ENCODE measurements at places on chromosomes 2 and 18. TPM values are rescaled to one million over a fixed set of nuclear protein-coding genes. Genes with fewer than 3 reads are reported as not detected.

Gene SERPINB5
- 24.2 TPM for total RNA-seq

Gene GALNT5
- total RNA-seq = 16.5 TPM

Gene RTKN
- 119 TPM for total RNA-seq

Gene GKN1
- not detected for total RNA-seq

Gene COBLL1
- 56.4 TPM for total RNA-seq

Gene ASXL3
- 0.11 TPM for total RNA-seq

Gene LRRC30
- total RNA-seq = not detected

Gene HOXD3
- not detected for total RNA-seq

Gene DNPEP
- 55.0 TPM for total RNA-seq

Gene HOXD8
- not detected for total RNA-seq

Gene TRABD2A
- total RNA-seq = 0.54 TPM

Gene DYNAP
- not detected for total RNA-seq

Gene FAM228A
- total RNA-seq = 1.6 TPM

Gene NOL4
- total RNA-seq = 0.65 TPM

Gene HJURP
- total RNA-seq = 7.9 TPM

Gene TEKT4
- total RNA-seq = not detected

Gene IL1F10
- total RNA-seq = not detected

Gene TFPI
- 116 TPM for total RNA-seq

Gene G6PC2
- total RNA-seq = not detected

Gene ACAA2
- total RNA-seq = 51.0 TPM

Gene PRKAG3
- total RNA-seq = not detected

Gene CFAP65
- total RNA-seq = not detected

Gene GPBAR1
- total RNA-seq = 1.2 TPM

Gene BOLL
- total RNA-seq = not detected

Gene CIB4
- total RNA-seq = not detected

Gene CHRNG
- total RNA-seq = not detected

Gene ZFP36L2
- 32.5 TPM for total RNA-seq

Gene SGPP2
- not detected for total RNA-seq

Gene BCL11A
- total RNA-seq = 41.6 TPM

Gene NPAS2
- total RNA-seq = 23.9 TPM

Measured in placental epithelial cell (primary cell).